ENCODE measurements at places on chromosomes 11 and 22.

- DNase-seq, result no peak
Observed at GRCh38 chr11:113444502-113445123, 30.6 kb downstream of the DRD2 start.

GRCh38 chr22:38414009-38414395 is 41.0 kb downstream of the KCNJ4 start:
- DNase-seq, result no peak

DNA sequence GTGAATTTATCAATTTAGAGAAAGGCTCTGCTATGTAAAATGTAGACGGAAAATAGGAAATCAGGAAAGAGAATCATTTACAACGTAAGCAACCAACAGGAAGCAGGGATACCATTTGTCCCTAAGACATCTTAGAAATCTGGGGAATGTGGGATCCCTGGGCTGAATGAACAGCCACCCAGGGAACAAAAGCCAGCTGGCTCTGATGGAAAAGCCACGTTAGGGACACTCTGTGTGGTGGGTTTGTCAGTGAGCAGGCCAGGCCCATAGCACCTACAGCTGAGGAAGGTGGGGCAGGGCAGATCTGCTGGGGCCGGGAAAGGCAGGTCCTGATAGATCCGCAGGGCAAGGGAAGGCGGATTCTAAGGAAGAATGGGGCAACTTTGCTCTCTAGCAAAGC is 87.1 kb upstream of the CSNK2A3 start:
- no peak for DNase-seq

GRCh38 chr22:24503137-24503842 is 8.2 kb downstream of the UPB1 start:
- DNase-seq, result peak; percentile 49

- DNase-seq, result no peak
Observed at GRCh38 chr11:123437236-123437979, 7.3 kb downstream of the GRAMD1B start.

- no peak for DNase-seq
Observed at GRCh38 chr11:130465263-130465662, 16.8 kb downstream of the ADAMTS15 start.

GRCh38 chr11:71255323-71255722 is 2.9 kb upstream of the SHANK2 start:
- no peak for DNase-seq

DNA sequence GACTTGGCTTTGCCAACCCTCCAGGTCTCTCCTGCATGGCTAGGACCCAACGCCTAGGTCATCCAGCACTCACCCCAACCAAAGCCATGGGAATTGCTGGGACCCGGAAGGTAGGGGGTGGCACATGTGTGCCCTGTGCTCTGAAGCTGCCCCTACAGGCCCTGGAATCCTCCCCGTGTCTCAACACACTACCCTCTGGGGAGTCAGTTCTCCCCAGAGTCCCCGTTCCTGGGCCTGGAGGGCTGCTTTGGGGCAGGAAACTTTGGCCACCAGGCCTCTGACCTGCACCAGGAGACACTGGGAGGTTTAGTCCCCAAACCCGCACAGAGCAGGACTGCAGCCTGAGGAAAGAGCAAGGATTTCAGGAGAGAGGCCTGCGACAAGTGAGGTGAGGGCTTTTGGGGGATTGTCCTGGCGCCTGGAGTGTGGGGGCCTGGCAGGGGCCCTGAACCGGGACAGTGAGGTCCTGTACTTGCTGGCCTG is 495 bp upstream of the IFITM1 start:
- no peak for DNase-seq

GRCh38 chr11:2975594-2975993 is 16.5 kb downstream of the NAP1L4 start:
- DNase-seq, result no peak
